Substantia nigra (tissue), 51 donors: ENCODE measurements at places on chromosomes 1 and 21.

DNA sequence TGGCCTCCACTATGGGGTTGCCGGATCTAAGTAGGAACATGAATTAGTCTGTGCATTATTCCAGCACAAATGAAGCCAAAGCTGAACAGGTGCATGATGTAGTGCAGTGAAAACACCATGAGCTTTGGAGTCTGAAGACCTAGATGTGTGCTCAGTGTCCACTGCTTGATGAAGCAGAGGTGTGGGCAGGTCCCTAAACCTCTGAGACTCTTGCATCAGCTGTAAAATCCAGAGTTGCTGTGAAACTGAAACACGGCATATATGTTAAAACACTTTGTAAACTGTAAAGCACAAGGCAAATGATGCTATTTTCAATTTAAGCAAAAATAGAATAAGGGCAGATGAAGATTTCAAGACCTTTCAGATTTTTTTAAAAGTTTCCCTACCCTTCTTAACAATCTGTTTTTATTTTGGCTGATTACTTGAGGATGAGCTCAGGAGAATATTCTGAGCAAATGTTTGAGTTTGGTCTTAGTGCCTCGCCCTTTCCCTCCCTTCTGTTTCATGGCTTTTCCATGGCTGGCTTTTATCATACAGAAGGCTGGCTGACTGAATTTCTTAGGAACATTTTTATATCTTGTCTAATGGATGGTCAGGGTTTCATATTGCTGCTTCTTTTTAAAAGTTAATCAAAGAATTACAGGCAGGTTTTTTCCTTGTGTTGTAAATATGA is 221.8 kb downstream of the NTNG1 start:
- no peak for DNase-seq

- DNase-seq = no peak
Observed at GRCh38 chr1:31154000-31154631, 85.6 kb downstream of the NKAIN1 start.

GRCh38 chr1:100354971-100355394 is 2.7 kb downstream of the CDC14A start:
- DNase-seq = no peak

DNA sequence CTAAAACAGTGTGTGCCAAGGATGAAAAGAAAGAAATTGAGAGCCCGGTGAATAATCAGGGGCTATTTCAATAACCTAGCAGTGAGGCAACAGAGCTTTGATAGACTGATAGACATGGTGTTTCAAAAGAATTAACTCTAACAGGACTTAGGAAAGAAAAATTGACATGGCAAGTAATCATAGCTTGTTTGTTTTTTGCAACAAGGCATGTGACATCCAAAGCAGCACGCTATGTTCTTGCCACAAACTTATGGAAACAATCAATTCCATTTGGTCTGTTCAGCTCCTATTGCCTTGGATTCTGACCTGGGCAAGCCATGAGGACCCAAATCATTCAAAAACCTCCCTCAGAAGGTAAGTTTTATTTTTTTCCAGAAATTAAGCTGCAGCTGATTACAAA is 608.5 kb downstream of the SMYD3 start:
- no peak for DNase-seq

DNA sequence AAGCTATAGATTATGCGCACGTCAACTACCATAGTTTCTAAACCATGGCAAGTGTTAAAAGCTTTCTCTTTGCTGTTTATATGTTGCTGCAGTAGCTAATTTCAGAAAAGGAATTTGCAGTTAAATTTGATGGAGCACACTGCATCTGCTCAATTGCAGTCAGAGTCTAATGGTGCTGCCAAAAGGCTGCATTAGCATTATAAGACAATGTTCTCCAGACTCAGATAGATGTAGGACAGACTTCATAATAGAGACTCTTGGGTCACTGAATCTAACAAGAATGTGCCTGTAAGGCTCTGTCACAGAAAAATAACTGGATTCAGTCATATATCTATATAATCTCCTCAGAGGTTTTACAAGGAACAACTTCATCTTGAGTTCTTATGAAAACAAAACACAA is 198.3 kb downstream of the OLFM3 start:
- no peak for DNase-seq

DNA sequence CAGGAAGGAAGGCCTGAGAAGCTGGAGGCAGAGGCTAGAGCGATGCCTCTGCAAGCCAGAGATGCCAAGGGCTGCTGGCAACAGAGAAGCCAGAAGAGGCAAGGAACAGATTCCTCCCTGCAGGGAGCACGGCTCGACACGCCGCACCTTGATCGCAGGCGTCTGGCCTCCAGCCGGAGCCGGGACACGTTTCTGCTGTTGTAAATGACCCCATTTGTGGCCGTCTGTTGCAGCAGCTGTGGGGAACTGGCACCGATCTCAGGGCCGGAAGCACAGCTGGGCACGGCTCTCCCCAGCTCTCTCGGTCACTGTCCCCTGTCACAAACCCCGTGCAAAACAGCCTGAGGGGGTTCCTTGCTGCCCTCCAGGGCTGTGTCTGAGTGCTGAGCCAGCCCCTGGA is 59.6 kb downstream of the SIK1 start:
- no peak for DNase-seq

DNA sequence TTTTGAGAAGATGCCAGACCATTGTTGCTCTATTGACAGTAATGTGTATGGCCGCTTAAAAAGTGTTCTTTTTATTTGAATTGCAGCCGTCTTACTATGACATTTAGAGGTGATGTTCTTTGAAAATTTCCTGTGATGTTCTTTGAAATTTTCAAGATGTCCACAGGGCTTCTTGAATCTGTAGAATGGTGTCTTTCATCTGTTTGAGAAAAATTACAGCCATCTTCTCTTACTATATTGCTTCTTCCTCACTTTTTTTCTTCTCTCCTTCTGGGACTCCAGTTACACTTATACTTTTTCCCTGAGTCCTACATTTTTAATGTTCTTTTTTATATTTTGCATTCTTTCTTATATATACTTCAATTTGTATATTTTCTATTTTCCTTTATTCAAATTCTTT is 57.4 kb downstream of the DIP2A start:
- no peak for DNase-seq

- DNase-seq = no peak
Observed at GRCh38 chr1:172138634-172139033, 281.9 kb upstream of the C1orf105 start.

- DNase-seq = no peak
Observed at GRCh38 chr21:44304011-44304616, 4.3 kb downstream of the PFKL start.
